ENCODE measurements at places on chromosomes 3 and 15.

GRCh38 chr3:23575697-23576096 is 230.1 kb upstream of the UBE2E1 start:
- DNase-seq, result peak; percentile 73

- DNase-seq, result peak; percentile 81
Measured at GRCh38 chr3:69200384-69201068, 78.1 kb upstream of the LMOD3 start.

GRCh38 chr3:195210266-195210973 is 60.5 kb downstream of the XXYLT1 start:
- peak; percentile 89 for DNase-seq

DNA sequence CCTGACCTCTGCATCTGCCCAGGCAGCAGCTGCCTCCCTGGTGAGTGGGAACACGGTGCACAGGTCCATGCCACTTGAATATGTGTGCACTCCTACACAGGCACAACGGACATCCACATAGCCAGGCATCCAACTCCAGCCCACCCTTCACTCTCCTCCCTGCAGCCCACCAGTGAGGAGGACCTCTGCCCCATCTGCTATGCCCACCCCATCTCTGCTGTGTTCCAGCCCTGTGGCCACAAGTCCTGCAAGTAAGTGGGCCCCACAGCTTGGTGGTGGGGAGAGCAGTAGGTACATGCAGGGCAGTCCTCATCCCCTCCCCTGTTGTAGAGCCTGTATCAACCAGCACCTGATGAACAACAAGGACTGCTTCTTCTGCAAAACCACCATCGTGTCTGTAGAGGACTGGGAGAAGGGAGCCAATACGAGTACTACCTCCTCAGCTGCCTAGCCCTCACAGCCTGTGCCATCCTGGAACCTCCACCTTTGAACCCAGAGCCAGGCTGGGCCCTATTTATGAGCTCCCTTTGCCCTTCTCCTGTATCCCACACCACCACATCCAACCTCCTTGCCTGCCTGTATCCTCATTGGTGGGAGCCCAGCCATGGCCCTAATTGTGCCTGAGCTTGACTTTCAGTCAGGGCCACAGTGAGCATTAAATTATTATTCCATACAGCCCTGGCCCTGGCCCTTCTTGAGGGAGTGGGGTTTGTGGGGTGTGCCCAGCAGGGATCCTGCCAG is 1.5 kb upstream of the AMIGO3 start:
- DNase-seq, result no peak

- no peak for DNase-seq
Measured at GRCh38 chr3:194492001-194492400, 5.2 kb upstream of the ATP13A3 start.

- no peak for DNase-seq
Measured at GRCh38 chr3:58074997-58075396, 66.8 kb downstream of the FLNB start.

- no peak for DNase-seq
Measured at GRCh38 chr15:37095770-37096557, 4.4 kb downstream of the MEIS2 start.

- DNase-seq, result no peak
Measured at GRCh38 chr3:13045904-13046568, 27.2 kb downstream of the IQSEC1 start.
